ENCODE measurements at places on chromosomes 7 and 10.

DNA sequence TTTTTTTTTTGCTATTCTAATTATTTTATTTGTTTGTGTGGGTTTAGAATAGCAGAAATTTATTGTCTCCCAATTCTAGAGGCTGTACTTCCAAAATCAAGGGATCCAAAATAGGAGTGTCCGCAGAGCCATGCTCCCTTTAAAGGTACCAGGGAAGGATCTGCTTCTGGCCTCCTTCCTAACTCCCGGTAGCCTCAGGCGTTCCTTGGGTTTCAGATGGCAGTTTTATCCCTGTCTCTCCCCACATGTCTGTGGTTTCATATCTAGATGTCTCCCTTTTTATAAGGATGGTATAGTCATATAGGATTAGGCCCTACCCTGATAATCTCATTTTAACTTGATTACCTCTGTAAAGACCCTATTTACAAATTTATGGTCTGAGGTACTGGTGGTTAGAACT lies 48.4 kb downstream of the BMPR1A start:
- no peak for DNase-seq

DNA sequence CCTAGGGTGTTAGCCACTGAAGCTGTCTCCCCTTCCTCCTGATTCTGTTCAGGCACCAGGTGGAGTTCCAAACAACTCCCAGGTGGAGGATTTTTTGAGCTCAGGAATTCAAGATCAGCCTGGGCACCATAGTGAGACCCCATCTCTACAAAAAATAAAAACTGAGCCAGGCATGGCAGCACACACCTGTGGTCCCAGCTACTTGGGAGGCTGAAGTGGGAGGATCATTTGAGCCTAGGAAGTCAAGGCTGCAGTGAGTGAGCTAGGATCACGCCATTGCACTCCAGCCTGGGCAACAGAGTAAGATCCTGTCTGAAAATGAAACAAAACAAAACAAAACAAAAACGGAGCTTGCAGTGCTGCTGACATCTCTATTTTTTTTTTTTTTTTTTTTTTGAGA lies 128.8 kb upstream of the CALN1 start:
- no peak for DNase-seq

- DNase-seq, result no peak
These were observed 590 bp downstream of the COL26A1 start for GRCh38 chr7:101363196-101363733.

DNA sequence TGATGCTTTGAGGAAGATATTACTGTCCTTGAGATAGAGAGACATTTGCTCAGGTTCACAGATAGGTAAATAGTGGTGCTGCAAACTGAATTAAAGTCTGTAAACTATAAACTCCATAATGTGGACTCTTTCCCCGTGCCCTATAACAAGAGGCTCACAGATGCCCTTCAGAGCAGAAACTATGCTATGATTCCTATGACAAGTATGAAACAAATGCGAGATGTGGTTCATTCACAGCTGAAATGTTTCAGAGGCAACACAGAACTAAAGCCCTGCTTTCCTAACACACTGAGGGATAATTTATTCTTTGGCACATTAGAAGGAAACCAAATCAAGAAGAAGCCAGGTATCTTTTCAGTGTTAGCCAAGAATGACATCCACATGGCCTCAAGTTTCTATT lies 13.4 kb downstream of the CHUK start:
- no peak for DNase-seq

GRCh38 chr7:136869001-136869961 lies 829 bp downstream of the CHRM2 start:
- DNase-seq, result no peak

- DNase-seq, result no peak
These were observed 603.7 kb upstream of the MKI67 start for GRCh38 chr10:128729910-128730420.

- DNase-seq, result no peak
These were observed 111.7 kb upstream of the CDK13 start for GRCh38 chr7:39838326-39838725.

DNA sequence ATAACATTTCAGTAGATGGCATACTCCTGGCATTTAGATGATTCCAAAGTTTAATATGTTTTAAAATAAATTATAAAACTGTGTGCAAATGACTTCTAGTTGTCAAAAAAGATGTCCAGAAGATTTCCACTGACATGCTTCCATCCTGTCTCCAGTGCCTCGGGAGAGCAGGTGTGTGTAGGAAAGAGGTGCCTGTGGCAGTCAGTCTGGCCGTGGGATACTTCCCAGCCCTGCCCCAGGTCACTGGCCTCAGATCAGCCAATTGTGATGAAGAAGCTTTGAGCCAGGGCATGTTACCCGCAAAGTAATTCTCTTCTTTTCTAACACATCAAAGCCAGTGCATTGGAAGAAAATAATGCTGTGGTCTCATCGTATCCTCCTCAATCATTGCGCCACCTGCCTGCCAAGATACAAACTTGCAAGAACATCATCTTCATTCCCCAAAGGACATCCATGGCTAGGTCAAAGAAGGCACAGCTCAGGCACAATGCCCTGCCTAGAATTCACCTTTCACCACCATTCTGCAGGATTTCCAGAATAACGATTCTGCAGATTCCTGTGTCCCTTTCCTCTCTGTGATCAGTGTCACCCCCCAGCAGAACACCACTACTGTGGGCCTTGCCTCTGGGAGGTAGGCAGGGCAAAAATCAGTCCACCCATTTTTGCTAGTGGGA lies 6.3 kb upstream of the KCNMA1 start:
- DNase-seq, result no peak

DNA sequence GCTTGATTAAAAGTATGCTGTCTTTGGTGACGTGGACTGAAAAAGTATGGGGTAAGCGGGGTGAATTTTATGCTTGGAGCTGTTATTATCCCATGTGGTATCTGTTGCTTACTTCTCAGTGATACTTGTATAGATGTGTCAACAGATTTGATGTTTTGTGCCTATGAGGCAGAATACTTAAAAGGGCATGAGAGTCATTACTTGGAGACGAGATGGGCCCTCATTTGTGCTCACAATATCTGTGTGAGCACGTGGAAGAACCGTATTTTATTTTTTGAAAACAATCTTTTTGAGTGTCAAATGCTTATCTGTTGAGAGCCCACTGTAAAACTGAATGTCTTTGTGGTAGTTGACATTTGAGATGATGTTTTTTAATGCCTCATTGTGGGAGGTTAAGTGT lies 281.9 kb downstream of the EXOC4 start:
- no peak for DNase-seq

- DNase-seq, result no peak
These were observed 25.2 kb downstream of the SMNDC1 start for GRCh38 chr10:110279407-110279986.

- DNase-seq, result no peak
These were observed 78.6 kb upstream of the ARMC3 start for GRCh38 chr10:22849077-22849805.

DNA sequence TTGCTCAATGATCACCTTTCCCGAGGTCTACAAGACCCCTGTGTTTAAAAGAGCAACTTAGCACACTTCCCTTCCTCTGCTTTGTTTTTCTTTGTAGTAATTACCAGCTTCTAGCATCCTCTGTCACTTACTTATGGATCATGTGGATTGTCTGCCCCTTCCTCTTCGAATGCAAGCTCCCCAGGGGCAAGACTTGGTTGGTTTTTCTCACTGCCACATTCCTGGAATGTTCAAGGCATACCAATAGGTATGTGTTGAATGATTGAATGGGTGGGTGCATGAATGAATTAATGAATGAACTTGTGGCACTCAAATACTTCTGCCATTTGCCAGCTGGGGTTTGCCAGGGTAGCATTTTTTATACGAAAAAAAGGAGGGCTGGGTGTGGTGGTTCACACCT lies 294.0 kb downstream of the PRPF18 start:
- no peak for DNase-seq

DNA sequence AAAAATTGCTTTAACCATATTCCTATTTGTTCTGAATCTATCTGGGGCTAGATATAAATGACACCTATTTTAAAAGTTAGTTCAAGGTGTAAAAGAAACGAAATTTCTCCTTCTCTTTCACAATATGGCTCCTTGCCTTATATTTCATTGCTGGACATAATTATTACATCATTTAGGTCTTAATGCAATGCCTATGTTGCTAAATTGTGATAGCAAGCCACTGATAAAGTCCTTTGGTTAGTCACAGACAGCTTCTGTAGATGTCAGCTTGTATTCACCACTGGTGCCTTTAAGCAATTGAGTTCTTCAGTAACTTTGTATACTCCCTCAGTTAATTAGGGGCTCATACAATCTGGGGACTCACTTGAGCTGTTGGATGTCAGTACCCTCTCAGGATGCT lies 1236.6 kb downstream of the GATA3 start:
- DNase-seq, result no peak

DNA sequence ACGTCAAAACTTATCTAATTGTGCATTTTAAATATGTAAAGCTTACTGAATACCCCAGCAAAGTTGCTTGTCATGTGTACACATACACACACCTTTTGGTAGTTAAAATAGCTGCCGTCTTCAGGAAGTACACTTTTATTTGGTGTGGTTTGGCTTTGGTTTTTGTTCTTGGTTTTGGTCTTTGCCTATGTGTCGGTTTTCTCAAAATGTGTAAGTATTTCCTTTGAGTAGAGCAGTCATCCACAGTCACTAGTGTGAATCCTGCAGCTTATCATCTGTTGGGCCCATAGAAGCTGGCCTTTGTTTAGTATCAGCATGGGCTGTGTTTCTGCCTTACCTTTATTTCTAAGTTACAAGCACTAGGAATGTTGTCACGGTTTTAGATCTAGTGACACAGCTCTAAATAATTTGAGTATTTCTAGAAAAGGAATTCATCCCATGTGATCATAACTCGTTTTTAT lies 35.3 kb downstream of the NET1 start:
- no peak for DNase-seq

DNA sequence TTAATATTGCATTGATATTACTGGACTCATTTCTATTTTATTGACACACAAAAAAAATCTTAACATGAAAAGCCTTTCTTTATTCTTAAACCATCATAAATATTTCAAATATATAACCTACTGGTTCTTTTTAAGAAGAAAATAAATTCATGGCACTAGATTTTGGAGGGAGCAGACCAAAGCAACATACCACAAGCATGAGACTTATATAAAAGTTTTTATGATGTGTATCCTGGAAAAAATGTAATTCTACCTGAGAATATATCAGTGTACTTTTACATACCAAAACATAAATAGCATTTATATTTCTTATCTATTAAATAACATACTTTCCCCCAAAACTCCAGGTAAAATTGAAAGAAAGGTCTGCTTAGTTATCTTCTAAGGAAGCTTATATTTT lies 508.2 kb upstream of the SEMA3D start:
- no peak for DNase-seq

All from stimulated activated CD8-positive, alpha-beta memory T cell treated with anti-CD3 and anti-CD28 coated beads, Interleukin-15, amount 100 ng/mL, for 24 hours (primary cell).